ENCODE measurements at places on chromosomes 3 and 15.

DNA sequence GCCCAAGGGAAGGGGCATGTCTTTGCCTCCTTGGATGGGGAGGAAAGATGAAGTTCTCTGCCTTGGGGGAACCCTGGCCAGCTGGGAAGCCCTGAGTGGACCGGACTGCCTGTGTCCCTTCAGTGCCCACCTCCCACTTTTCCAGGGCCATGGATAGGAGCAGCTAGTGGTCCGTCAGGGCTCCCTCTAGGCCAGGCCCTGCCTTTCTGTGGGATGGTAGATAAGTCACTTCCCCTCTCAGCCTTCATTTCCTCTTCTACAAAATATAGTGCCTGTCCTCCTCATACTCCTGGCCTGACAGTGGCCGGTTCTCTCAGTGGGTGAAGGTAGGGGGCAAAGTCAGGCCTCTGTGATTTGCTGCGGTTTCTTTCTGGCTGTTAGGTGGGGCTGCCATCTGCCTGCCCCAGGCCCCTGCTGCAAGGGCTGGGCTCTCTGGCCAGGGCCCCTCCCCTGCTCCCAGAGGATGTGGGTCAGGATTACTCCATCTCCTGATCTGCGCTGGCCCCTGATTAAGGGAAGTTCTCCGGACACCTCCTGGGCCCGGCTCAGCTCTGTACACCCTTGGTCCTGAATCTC is 1.4 kb downstream of the PLEKHO2 start:
- no peak for DNase-seq

- no peak for DNase-seq
Measured at GRCh38 chr3:11138371-11138770, 15.9 kb upstream of the HRH1 start.

- no peak for DNase-seq
Measured at GRCh38 chr3:185934767-185935464, 2.9 kb downstream of the TRA2B start.

GRCh38 chr3:73254062-73254461 is 192.6 kb downstream of the EBLN2 start:
- DNase-seq = no peak

DNA sequence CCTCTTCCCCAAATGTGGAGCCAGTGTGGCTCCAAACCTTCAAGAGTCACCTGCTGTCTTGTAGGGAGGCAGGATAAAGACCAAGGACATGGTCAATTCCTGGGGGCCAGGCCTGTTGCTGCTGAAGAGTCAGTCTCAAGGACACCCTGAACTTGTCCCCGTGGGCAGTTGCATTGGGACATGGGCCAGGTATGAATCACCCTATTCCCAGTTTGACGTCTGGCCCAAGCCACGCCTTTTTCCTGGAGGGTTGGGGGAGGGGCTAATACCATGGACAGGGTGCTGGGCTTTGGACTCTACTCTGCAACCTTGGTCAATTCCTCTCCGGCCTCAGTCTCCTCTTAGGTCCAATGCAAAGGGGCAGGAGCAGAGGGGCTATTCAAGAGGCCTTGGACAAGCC is 10.4 kb downstream of the ATP2B2 start:
- no peak for DNase-seq

DNA sequence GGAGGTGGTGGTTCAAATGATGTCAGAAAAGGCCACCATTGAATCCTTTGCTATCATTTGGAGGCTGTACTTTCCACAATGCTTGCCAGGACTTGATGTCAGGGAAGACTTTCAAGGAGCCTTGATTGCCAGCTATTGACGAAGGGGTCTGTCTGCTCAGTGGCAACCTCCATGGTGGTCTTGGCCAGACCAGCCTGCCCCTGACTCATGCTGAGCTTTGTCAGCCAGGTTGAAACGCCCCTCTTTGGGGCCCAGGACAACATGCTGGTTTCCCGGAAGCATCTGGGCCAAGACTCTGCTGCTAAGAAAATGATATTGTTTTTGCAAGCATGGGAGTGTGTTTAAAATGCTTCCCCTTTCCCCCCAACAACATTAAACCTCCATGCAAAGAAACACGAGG is 26.7 kb downstream of the CGNL1 start:
- no peak for DNase-seq

DNA sequence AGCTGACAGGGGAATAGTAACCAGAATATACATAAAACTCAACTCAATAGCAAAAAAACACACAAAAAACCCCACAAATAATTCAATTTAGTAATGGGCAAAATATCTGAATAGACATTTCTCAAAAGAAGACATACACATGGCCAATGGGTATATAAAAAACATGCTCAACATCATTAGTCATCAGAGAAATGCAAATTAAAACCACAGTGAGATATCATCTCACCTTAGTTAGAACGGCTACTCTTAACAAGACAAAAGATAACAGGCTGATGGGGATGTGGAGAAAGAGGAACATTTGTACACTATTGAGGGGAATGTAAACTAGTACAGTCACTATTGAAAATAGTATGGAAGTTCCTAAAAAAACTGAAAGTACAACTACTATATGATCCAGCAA is 678.6 kb downstream of the MECOM start:
- DNase-seq = no peak

DNA sequence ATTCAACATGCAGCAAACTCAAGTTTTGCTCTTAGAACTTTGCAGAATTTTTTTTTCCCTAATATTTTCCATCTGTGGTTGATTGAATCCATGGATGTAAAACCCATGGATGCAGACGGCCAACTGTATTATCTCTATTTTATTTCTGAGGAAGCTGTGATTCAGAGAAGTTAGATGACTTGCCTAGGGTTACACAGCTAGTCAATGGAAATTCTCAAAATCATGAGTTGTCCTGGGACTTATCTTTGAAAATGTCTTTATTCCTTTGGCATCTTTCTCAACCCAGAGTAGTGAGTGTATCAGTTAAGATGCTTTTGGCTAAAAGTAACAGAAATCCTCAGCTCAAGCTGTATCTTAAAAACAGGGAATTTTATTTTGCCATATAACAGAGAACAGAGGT is 107.9 kb upstream of the GALNT15 start:
- DNase-seq = no peak

All from GM19239 (cell line).